RPMI7951 (cell line): ENCODE measurements at places on chromosomes 2 and 18. TPM values are rescaled to one million over a fixed set of nuclear protein-coding genes. Genes with fewer than 3 reads are reported as not detected.

- peak; percentile 32 for DNase-seq
Observed at GRCh38 chr18:29191263-29191662, 1014.3 kb upstream of the CDH2 start.

- DNase-seq, result no peak
Observed at GRCh38 chr2:217017456-217018252, 157.8 kb upstream of the TNP1 start.

DNA sequence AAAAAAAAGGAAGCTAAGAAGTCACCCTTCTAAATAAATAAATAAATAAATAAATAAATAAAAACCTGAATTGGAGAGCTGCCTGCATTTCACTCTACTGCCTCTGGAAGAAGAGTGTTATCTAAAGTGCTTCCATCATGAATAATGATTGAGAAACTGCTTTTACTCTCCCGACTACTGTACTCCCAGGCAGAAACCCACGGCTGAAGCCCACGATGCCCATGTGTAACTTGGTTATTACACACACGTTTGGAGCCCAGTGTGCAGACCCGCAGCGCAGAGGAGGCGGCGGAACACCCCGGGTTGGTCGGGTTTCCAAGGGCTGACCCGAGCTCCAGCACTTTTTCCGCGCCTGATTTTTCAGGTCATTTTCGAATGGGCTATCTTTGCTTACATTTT lies 697 bp upstream of the SPATS2L start:
- DNase-seq, result peak; percentile 46

DNA sequence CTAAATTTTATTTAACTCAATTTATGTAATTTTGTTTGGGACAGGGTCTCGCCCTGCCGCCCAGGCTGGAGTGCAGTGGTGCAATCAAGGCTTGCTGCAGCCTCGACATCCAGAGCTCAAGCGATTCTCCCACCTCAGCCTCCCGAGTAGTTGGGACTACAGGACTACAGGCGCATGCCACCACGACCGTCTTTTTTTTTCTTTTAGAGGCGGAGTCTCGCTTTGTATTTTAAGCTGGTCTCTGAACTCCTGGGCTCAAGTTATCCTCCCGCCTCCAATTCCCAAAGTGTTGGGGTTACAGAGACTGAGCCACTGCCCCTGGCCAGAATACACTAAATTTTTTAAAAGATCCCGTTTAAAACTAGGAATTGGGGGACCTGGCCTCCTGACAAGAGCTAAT lies 18.5 kb downstream of the WNT10A start:
- DNase-seq, result no peak

DNA sequence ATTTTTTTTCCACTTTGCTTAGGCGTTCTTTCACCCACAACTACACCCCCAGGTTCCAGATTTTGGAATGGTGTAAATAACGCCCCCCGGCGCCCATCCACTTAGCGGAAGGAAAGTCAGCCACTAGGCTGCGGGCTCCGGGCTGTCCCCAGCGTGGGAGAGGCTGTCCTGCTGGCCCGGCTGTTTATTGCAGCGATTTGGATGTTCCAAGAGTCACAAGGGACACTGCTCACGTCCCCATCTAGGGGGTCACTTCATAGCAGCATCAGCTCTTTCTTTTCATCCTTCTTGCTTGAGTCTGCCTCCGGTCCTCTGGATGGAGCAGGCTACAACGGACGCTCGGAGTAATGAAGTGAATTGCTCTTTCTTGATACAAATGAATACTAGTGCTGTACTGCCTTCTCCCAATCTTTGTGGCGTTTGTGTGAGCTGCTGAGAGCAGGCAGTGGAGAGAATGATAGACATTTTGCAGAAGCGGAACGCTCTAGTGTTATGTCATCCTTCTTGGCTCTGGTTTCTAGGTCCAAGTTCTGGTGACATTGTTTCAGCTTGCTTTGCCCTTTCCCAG lies 50.7 kb upstream of the PAIP2B start:
- peak; percentile 72 for DNase-seq

- no peak for DNase-seq
Observed at GRCh38 chr2:241351640-241352031, 4.4 kb upstream of the FARP2 start.

DNA sequence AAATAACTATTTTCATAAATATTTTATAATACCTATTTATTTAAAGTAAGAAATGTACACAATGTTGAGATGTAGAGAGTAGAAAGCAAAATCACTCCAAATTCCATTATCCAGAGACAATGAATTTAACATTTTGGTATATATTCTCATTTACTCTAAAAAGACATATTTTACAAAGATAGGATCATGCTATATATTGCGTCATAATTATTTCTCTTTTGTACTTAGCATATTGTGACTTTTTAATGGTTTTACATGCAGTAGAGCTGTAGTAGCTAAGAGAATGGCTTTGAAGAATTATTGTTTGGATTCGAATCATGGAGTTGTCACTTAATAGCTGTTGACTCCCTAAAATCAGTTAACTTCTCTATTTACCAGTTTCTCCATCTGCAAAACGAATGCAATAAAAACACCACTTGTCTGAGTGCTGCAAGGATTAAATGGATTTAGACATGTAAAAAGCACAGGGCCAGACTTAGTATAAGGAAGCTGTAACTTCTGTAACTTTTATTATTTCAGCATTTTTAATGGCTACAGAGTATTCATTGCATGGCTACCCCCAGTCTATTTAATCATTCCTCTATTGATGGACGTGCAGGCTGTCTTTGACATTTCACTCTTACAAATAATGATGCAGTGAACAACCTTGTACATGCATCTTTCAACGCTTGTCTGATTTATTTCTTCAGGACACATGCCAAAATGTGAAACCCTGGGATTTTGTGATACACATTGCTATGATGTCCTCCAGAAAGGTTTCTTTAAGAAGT lies 33.2 kb downstream of the KCNS3 start:
- DNase-seq, result no peak

DNA sequence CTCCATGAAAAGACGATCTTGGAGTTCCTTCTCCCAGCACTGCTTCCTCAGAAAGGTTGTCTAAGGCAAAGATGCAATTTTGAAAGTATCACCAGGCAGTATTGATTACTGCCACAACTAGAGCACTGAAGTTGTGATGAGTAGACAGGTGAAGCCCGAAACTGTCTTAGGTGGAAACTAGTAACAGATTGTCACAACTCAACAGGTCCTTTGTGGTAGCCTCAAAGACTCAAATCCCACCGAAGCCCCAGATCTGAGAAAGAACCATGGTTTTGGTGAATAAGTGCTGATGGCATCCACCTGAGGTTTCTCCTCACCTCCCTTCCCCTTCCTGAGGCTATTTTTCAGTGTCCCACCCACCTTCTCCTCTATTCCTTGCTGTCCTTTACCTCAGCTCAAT lies 248.0 kb downstream of the DSEL start:
- DNase-seq, result no peak

DNA sequence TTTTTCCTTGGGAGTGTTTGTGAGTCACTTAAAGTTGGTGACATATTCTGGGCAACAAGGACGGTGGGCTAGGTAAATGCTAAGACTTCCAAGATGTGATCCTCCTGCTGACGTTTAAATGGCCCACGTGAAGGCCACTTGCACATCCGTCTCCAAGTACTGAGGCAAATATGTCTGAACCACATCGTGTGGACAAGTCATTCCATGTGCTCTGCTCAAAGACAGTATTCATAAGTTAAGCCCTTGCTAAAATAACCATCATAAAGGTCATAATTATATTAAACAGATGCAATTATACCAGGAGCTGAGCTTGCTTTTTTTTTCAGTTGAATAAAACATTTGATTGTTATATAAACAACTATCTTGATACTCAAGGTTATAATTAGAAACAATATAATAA lies 44.8 kb downstream of the SPP2 start:
- DNase-seq, result no peak

- no peak for DNase-seq
Observed at GRCh38 chr2:177712462-177712861, 319.9 kb downstream of the AGPS start.

- DNase-seq, result no peak
Observed at GRCh38 chr2:96239745-96240264, 26.0 kb downstream of the TMEM127 start.

GRCh38 chr2:174438146-174438886 lies 42.8 kb downstream of the SCRN3 start:
- no peak for DNase-seq

DNA sequence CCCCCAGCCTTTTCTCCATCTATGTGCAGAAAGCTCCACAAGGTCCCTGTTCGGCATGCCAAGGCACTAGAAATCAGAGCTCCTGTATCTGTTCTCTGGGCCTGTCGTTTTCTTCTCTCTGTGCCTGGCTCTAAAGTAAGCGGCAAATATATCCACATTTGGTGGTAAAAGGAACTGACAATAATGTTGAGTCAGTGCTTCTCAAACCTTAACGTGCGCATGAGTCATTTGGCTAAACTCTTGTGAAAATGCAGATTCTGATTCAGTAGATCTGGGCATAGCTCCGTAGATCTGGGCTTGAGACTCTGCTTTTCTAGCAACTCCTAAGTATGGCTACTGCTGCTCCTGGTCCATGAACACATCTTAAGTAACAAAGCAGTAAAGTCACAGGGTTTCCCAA lies 16.5 kb upstream of the ACSL3 start:
- peak; percentile 89 for DNase-seq

DNA sequence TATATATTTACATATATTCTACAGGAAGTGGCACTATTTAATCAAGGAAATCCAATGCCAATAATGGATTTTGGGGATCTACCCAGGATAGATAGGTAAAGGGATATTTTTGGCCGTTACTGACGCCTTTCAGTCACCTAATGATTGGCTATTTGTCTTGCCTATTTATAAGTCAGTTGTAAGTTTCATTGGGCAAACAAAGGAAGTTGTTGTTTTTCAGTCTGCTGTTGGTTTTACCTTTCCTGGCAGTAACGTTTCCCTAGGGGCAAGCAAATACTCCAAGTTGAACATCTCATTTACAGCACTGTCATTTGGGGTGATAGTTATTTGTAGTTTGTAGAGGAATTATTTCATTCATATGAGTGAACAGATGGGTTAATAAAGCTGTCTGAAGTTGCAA lies 17.0 kb upstream of the LANCL1 start:
- no peak for DNase-seq

Gene CASP8
- 43.4 and 45.3 TPM in 2 replicates for total RNA-seq

Gene RTP5
- not detected in 2 replicates for total RNA-seq

Gene TRABD2A
- 5.3 and 7.1 TPM in 2 replicates for total RNA-seq

Gene FOXI3
- not detected in 2 replicates for total RNA-seq

Gene UGT1A5
- not detected in 2 replicates for total RNA-seq

Gene C18orf54
- total RNA-seq, result 7.6 and 10.1 TPM in 2 replicates

Gene POTEI
- total RNA-seq, result not detected in 2 replicates

Gene AQP12B
- total RNA-seq, result not detected in 2 replicates

Gene SFT2D3
- 8.5 and 9.3 TPM in 2 replicates for total RNA-seq

Gene COLEC11
- 0.48 TPM in 1 of 2 replicates, not detected in the other for total RNA-seq

Gene UGT1A6
- total RNA-seq, result not detected in 2 replicates

Gene FAM98A
- 44.4 and 96.5 TPM in 2 replicates for total RNA-seq

Gene TUBA4A
- total RNA-seq, result 31.1 and 42.2 TPM in 2 replicates

Gene GATA6
- total RNA-seq, result 2.9 and 3.3 TPM in 2 replicates

Gene IGFBP2
- total RNA-seq, result 3.5 and 6.4 TPM in 2 replicates

Gene PRR30
- total RNA-seq, result not detected in 2 replicates

Gene CCBE1
- 9.0 and 9.9 TPM in 2 replicates for total RNA-seq
